Activated CD8-positive, alpha-beta memory T cell treated with anti-CD3 and anti-CD28 coated beads for 48 hours (primary cell): ENCODE measurements at places on chromosomes 2 and 18.

- DNase-seq: no peak
Measured at GRCh38 chr2:128640166-128640844, 321.6 kb upstream of the HS6ST1 start.

DNA sequence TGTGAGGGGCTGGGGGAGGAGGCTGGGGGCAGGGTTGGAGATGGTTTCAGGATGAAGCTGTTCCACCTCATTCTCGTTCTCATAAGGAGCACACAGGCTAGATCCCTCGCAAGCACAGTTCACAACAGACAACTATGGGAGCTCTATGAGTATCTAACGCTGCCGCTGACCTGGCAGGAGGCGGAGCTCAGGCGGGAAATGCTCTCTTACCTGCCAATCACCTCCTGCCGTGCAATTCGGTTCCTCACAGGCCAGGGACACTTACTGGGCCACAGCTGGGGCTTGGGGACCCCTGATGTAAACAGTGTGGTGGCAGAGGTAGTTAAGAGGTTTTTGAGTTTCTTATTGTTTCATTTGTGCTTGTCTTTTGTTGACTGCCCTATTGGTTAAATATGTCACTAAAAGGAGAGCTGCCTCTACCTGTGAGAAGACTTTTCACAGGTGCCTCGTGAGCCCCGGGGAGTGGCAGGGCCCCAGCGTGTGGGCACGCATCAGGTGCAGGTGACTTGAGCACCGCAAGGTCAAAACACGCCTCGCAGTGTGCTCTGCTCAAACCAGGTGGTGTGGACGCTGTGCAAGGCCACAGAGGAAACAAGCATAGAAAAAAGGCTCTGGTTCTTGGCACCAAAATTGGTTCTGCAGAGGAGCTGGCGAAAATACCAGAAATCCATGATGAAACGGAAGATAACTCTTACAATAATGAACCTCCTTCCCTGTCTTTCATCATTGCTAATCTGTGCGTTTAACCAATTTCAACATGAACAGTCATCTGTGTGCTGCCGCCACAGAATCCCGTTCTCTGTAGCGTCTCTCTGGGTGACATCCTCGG lies 10.2 kb downstream of the MLPH start:
- DNase-seq: no peak

DNA sequence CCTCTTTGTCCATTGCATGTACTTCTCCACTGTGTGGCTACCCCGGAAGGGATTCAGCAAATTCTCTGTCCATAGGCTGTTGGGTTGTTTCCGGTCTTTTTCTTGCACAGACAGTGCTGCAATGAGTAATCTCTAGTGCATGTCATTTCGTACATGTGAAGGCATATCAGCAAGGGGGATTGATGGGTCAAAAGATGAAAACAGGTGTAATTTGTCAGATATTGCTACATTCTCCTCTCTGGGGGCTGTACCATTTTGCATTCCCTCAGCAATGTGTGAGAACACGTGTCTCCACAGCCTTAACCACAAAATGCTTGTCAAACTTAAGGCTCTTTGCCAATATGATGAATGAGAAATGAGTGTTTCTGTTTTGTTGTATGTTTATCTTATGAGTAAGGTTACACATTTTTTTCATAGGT lies 60.5 kb downstream of the KLHL29 start:
- DNase-seq: no peak

- no peak for DNase-seq
Measured at GRCh38 chr18:24071029-24071428, 56.5 kb downstream of the TTC39C start.

DNA sequence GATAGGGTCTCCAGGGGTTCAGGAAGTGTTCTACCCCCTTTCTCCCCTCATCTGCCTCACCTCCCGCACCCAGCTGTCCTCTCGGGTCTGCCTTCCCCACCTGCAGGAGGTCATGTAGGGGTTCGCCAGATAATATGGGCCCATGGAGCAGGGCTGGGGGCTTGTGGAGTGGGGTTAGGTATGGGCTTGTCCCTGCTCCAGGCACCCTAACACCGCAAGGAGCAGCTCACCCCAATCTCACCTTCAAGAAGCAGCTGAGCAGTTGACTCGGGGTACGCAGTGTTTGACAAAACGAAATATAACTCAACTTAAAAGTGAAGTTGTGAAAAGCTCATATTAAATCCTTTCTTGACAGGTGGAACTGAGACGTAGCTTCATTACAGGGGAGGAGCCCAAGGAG lies 99.6 kb downstream of the CTIF start:
- no peak for DNase-seq

DNA sequence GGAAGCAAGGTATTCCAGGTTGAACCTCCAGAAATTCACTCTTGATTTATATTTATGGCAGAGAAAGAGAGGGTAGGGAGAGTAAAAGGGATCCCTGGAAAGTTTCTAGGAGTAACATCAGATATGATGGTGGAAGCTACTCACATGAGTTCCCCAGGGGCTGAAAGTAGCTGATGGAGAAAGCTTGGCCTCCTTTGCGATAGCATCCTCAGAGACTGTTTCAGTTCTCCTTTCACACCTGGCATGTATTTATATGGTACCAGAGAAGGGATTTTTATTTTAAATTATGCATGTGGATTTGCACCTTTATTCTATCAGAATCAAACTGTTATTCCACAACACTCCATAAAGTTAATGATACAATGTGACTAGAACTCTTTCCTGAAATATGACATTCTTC lies 126.3 kb upstream of the OSR1 start:
- no peak for DNase-seq

- DNase-seq: no peak
Measured at GRCh38 chr2:203732953-203733510, 26.6 kb downstream of the CD28 start.
